ENCODE measurements at places on chromosomes 7 and 10. TPM values are rescaled to one million over a fixed set of nuclear protein-coding genes. Genes with fewer than 3 reads are reported as not detected.

LRRC17 gene
- 3.3 TPM for total RNA-seq

GALNT17 gene
- not detected for total RNA-seq

MTURN gene
- 10.2 TPM for total RNA-seq

AMZ1 gene
- not detected for total RNA-seq

NEUROG3 gene
- not detected for total RNA-seq

ADAM22 gene
- 0.67 TPM for total RNA-seq

GPR15LG gene
- total RNA-seq: not detected

LAMB4 gene
- 0.13 TPM for total RNA-seq

CALML5 gene
- total RNA-seq: not detected

NME8 gene
- not detected for total RNA-seq

CACNB2 gene
- total RNA-seq: not detected

GSAP gene
- 1.7 TPM for total RNA-seq

SLC39A12 gene
- total RNA-seq: not detected

TFEC gene
- total RNA-seq: 8.3 TPM

PAX4 gene
- total RNA-seq: not detected

CDK1 gene
- 84.0 TPM for total RNA-seq

MEST gene
- total RNA-seq: 1.0 TPM

OR6V1 gene
- not detected for total RNA-seq

CRYGN gene
- not detected for total RNA-seq

UPK3BL2 gene
- 0.67 TPM for total RNA-seq

PDE6C gene
- not detected for total RNA-seq

PLAU gene
- 148 TPM for total RNA-seq
